ENCODE measurements at places on chromosomes 16 and 17.
A peak's percentile ranks its signal among the peaks of the same experiment; 100 is the strongest.

DNA sequence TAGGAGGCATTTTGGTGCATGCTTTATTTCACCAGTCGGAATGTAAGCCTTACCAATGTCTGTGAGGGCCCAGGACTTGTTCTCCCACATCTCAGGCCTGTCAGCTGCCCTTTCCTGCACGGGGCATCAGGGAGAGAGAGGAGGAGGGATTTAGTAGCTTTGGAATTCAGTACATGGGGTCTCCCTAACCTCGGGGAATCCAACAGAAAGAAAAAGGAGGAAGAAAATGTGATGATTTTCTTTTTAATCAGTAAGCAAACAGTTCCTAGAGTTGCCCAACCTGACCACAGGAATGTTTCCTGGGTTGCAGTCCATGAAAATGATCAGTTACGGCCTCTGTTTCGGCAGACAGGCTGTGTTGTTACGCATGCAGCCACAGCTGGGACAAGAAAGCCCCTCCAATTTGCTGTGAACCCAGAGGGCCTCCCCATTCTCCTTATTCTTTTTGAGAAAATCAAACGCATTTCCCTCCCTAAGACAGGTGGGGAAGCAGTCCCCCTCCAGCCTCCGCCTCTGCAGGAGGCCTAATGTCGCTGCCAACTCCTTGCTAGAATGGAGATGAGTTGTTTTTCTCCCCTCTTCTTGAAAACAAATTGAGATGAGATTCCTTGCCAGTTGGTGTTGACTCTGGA is 53.1 kb upstream of the TANGO6 start:
- no peak for DNase-seq

DNA sequence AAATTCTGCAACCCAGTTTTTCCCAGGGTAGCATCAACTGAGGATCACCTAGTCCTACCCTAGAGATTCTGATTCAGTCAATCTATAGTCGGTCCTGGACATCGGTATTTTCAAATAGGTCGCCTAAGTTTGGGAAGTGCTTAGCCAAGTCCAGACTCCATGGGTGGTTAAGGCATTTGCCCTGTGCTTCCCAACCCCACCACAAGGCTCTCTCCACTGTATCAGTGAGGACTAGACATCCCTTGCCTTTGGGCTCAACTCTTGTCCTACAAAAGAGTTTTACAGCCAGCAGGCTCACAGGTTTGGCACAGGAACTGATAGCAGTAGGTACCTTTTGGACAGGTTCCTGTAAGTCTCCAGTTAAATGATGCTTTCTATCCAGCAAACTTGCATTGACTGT is 13.8 kb downstream of the HYDIN start:
- no peak for DNase-seq

GRCh38 chr16:85778873-85779272 is 20.5 kb downstream of the EMC8 start:
- no peak for DNase-seq

DNA sequence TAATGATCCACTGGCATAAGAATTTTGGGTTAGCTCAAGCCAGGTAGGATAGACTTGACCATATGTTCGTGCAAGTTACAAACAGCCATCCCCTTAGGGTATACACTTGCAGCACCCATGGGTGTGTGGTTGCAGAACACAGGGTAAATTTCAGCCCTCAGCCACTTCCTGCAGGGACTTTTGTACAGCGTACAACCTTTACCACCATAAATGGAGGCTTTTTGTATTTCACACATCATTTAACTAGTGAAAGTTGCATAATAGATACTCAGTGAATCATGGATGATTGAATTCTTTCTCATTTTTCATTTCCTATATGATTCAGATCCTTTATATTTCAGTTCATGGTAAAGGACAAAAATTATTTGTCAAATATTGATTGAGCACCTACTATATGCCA is 473.9 kb downstream of the CDH13 start:
- no peak for DNase-seq

GRCh38 chr17:60901806-60902205 is 224.2 kb downstream of the BCAS3 start:
- DNase-seq = no peak

- DNase-seq = no peak
Measured at GRCh38 chr16:13902677-13903076, 17.3 kb upstream of the ERCC4 start.

- DNase-seq = peak; percentile 79
Measured at GRCh38 chr17:63446753-63447470, 806 bp upstream of the CYB561 start.

- DNase-seq = peak; percentile 63
Measured at GRCh38 chr17:32341141-32341856, 674 bp downstream of the C17orf75 start.

DNA sequence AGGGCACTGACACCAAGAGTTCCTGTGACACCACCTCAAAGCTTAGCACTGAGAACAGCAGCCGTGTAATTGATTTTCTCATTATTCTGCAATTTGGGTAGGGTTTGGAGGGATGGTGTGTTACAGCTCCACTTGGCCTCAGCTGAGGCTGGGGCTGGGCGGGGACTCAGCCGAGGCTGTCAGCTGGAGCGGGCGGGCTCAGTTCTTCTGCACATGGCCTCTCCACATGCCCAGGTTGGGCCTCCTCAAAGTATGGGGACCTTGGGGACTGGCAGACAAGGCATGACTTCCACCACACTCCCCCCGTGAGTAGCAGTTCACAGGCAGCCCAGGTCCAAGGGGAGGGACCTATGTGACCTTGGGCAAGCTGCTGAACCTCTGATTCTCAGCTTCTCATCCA is 171.5 kb downstream of the IRF8 start:
- DNase-seq = no peak

GRCh38 chr16:29972500-29972899 is 1.2 kb upstream of the TAOK2 start:
- no peak for DNase-seq

GRCh38 chr17:31811101-31811500 is 47.9 kb downstream of the COPRS start:
- no peak for DNase-seq

Measured in activated CD8-positive, alpha-beta memory T cell treated with anti-CD3 and anti-CD28 coated beads, Interleukin-2, amount 50 U/mL, for 48 hours (primary cell).